ENCODE measurements at places on chromosomes 3 and 15.

- no peak for DNase-seq
Measured at GRCh38 chr3:37028329-37028728, 35.0 kb downstream of the MLH1 start.

DNA sequence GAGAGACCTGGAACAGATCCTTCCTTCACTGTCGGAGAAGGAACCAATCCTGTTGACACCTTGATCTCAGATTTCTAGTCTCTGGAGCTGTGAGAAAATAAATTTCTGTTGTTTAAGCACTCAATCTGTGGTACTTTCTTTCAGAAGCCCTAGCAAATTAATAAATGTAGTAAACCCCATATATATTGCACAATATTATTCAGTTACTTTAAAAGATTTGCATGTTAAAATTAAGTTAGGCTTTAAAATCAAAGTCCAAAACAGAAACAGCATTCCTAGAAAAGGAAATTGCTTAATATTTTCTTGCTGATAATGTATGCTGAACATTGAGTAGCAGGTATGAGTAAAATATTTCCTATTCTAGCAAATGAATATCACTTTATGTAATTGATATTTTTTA, 113.2 kb downstream of the LEKR1 start:
- DNase-seq, result no peak

- DNase-seq, result no peak
Measured at GRCh38 chr3:12458901-12459300, 25.4 kb upstream of the TSEN2 start.

GRCh38 chr15:57060799-57061198, 142.4 kb downstream of the TCF12 start:
- DNase-seq, result no peak

- peak; percentile 25 for DNase-seq
Measured at GRCh38 chr15:82648257-82649103, 1.3 kb upstream of the CPEB1 start.

DNA sequence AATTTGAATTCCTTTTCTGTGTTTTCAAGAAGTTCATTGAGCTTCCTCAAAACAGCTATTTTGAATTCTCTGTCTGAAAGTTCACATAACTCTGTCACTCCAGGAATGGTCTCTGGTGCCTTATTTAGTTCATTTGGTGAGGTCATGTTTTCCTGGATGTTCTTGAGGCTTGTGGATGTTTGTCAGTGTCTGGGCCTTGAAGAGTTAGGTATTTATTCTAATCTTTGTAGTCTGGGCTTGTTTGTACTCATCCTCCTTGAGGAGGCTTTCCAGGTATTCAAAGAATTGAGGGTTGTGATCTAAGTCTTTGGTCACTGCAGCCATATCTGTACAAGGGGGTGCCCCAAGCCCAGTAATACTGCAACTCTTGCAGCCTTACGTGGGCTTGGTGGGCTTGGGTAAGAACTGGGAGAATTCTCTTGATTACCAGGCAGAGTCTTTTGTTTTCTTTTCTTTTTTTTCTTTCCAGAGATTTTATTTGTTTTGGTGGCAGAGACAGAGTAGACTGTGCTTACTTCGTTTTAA, 19.3 kb upstream of the CCNDBP1 start:
- DNase-seq, result no peak

GRCh38 chr3:105561876-105562275, 195.2 kb downstream of the ALCAM start:
- no peak for DNase-seq

DNA sequence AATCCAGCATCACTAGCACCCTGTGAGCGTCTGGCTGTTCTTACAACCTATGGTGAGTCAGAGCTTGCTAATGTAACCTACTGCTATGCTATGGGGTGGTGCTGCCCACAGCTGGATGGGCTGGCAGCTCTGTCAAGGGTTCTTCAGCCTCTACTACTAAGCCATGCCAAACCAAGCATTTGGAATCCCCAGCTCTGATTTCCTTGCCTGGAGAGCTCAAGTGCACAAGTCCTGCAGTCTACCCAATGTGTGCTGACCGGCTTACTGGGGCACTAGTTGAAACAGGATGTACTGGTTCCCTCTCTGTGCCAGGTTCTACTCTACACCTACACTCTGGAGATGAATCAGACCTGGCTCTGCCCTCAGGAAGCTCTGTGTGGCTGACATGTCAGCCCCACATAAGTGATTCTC, 4.2 kb downstream of the TEX264 start:
- no peak for DNase-seq

- no peak for DNase-seq
Measured at GRCh38 chr3:163011596-163011995, 1515.0 kb downstream of the OTOL1 start.

DNA sequence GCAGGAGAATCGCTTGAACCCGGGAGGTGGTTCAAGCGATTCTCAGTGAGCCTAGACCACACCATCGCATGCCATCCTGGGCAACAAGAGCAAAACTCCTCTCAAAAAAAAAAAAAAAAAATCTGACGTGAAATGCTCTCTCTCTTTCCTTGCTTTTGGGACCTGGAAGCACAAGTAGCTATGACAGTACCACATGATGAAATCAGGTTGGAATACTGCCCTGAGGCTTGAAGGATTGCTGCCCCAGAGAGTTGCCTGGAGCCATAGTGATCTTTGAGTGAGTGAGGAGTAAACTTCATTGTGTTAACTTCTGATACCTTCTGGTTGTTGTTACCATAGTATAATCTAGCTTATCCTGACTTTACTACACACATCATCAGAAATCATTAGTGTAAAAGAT, 23.3 kb downstream of the AKAP13 start:
- no peak for DNase-seq

DNA sequence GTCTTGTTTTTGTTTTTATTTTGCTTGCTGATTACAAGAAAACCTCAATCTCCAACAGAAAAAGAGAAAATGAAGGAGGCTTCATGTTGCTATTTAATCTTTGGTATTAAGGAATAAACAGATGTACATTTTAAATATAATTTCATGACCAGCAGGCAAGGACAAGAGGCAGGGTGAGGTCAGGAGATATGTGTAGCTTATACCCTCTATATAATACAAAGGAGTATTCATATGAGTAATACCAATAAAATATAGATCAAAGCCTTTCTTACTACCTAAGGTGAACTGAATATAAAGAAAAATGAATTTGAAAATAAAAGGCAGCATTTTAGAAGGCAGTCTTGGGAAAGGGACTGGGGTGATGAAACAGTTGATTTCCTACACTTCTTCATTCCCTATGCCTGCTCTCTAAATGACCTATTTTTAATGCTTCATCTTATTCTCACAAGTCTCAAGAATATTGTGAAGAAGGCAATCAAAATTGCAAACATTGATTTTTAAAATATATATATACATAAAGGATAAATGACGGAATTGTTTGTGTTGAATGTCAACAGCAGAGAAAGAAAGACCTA, 8.6 kb upstream of the CBLB start:
- no peak for DNase-seq

DNA sequence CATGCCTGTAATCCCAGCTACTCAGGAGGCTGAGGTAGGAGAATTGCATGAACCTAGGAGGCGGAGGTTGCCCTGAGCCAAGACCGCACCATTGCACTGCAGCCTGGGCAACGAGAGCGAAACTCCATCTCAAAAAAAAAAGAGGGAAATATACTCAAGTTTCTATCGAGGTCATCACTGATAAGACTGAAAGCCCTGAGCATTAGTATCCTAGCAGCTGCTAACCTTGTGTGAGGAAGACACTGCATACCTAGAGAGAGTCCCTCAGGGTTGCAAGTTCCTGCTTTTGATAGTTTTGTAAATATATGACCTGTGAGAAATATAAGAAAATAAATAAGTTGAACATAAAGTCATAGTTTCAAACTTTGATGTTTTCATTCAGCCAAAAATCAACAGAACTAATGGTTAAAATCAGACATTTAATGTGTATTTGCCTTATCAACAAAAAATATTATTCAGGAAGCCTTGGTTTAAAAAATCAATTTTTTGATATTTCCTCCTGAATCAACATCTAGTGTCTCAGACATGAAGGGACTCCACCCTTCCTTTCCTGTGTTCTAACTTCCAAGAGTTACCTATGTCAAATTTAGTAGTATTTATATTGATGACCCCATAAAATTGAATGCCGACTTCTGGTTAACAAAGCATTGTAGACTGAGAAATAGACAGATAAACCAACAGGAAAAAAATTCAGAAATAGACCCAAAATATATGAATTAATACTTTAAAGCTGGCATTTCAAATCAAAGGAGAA, 19.8 kb upstream of the USP3 start:
- no peak for DNase-seq
